ENCODE measurements at places on chromosomes 1 and 21. TPM values are rescaled to one million over a fixed set of nuclear protein-coding genes. Genes with fewer than 3 reads are reported as not detected.

- DNase-seq, result no peak
Observed at GRCh38 chr1:236615399-236616148, 11.3 kb upstream of the HEATR1 start.

DNA sequence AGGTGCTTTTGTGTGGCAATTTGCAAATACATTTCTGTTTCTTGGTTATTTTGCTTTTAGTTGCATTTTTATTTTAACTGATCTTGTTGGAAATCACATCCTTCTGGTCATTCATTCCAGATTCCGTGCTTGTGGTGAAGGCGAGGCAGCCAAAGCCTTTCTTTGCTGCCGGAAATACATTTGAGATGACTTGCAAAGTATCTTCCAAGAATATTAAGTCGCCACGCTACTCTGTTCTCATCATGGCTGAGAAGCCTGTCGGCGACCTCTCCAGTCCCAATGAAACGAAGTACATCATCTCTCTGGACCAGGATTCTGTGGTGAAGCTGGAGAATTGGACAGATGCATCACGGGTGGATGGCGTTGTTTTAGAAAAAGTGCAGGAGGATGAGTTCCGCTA lies 34.8 kb upstream of the CD101 start:
- peak; percentile 31 for DNase-seq

NSL1 gene
- polyA plus RNA-seq, result 22.7 TPM

FCER1G gene
- 0.38 TPM for polyA plus RNA-seq

TSPEAR gene
- not detected for polyA plus RNA-seq
